ENCODE measurements at places on chromosomes 2 and 18. TPM values are rescaled to one million over a fixed set of nuclear protein-coding genes. Genes with fewer than 3 reads are reported as not detected.
A peak's percentile ranks its signal among the peaks of the same experiment; 100 is the strongest.

Gene IGFBP5
- total RNA-seq, result not detected

Gene SIX3
- not detected for total RNA-seq

Gene SGPP2
- total RNA-seq, result 12.1 TPM

Gene TMEM37
- not detected for total RNA-seq

Gene IL1RN
- 4.6 TPM for total RNA-seq

Gene ABCB11
- not detected for total RNA-seq

Gene EMILIN1
- 0.40 TPM for total RNA-seq

GRCh38 chr2:233163486-233164103 lies 87.9 kb upstream of the ATG16L1 start:
- no peak for DNase-seq

DNA sequence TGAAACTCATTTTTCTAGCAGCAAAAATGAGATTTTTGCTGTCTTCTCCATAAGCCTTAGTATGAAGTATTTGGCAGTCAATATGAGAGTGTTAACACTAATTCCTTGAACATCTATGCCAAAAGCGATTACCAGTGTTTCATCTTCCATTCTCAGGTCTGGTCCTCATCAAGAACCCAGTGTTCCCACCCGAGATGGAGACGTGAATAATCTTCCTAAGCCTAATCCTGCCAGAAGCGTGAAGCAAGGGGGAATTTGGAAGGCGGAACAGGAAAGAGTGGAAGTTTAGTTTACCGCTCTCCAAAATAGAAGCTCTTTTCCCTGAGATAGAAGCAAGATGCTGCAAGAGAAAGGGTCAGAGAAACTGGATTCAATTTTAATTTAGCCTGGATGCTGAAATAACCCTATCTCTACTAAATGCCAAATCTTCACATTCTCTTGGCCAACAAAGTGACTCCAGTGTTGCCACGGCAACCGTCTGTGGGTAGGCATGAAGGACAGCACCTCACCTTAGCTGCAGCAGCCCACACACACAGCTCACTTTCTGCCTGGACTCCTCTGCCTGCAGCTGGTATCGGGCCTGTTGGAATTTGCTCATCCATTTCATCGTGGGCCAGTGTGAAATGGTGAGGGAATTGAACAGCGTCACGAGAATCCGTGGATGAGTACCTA lies 711.1 kb downstream of the CBLN2 start:
- no peak for DNase-seq

DNA sequence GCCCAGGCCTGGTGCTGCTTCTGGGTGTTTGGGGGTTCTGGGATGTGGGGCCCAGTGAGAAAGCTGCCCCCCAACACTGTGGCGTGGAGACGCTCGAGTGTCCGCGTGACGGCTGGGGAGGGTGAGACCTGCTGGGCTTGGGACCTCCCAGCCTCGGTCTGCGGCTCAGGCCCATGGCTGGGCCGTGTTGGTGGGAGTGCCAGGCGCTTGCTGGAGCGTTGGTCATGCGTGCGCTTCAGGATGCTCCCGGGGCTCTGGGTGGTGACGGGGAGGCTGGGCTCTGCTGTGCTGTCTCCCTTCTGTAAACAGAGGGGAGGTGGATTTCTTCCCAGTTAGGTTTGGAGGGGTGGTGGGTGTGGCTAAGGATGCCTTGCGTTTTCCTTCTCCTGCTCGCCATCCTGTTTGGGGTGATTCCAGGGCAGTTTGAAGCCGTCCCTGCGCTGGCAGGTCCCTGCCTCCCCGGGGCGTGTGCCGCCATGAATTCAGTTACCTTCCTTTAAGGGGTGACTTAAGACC lies 606 bp downstream of the GAL3ST2 start:
- DNase-seq, result no peak

DNA sequence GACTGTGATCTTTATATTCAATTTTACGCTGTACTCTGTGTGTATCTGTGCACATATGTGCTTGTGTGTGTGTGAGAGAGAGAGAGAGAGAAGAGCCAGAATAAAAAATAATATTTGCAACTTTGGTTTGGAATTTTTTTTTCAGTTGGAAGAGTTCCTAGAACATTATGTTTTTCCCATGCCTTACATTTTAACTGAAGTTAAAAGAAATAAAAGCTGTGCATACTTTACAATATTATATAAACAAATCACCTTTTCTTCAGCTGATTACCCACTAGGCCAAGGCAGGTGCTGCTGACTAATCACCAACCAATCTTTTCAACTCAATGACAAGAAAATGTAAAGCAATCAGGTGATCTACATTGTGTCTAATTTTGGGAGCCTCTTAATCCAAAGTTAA lies 366.3 kb downstream of the NYAP2 start:
- DNase-seq, result no peak

DNA sequence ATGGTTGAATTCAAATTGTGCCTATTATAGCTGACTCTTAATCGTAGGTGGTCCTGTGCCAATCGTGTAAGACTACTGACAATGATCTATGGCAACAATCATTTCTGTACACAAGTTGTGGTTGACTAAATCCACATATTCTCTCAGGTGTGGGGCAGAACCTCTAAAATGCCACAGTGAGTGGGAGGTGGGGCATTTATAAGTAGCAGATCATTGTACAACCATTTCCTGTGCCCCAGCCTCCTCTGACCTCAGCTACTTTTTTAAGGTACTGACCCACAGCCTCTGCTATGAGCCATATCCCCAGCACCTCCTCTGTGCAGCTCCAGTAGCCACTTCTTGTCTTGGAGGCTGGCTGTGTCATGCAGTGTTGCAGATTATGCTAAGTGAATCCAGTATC lies 48.6 kb upstream of the RAPH1 start:
- peak; percentile 59 for DNase-seq

DNA sequence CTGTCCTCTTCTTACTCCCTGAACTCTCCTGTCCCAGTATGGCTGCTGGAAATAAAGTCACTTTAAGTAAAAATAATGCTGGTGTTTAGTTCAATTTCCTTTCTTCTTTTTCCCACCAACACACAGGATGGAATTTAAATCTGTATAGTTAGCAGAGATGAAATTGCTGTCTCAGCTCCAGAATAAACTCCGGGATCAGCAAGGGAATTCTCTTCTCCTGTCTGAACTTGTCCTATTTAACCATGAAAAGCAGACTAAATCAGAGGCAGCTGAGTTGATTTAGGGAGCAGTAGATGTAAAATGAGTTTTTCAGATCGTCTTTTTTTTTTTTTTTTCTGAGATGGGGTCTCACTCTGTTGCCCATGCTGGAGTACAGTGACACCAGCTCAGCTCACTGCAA lies 25.9 kb downstream of the TTLL4 start:
- no peak for DNase-seq

DNA sequence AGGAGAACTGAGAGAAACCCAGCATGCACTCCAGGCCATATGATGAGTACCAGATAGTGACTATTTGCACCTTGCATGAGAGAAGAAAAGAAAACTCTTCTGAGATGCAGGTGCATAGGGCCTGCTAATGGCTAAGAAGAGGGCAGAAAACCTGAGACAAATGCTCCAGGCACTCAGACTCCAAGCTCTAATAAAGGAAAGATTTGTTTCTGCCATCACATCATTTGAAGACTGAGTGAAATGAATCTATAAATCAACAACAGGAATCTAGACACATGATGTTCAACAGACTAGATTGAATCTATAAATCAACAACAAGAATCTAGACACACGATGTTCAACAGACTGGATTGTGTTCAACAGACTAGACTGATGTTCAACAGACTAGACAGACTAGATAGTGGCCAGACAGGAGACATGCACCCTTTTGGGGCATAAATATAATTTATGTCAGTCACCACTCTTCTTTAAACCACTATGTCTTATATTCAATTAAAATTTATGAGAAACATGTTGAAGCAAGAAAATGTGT lies 482.7 kb upstream of the UBE2E3 start:
- no peak for DNase-seq

GRCh38 chr18:74551936-74552555 lies 17.7 kb downstream of the CNDP1 start:
- DNase-seq, result peak; percentile 88

DNA sequence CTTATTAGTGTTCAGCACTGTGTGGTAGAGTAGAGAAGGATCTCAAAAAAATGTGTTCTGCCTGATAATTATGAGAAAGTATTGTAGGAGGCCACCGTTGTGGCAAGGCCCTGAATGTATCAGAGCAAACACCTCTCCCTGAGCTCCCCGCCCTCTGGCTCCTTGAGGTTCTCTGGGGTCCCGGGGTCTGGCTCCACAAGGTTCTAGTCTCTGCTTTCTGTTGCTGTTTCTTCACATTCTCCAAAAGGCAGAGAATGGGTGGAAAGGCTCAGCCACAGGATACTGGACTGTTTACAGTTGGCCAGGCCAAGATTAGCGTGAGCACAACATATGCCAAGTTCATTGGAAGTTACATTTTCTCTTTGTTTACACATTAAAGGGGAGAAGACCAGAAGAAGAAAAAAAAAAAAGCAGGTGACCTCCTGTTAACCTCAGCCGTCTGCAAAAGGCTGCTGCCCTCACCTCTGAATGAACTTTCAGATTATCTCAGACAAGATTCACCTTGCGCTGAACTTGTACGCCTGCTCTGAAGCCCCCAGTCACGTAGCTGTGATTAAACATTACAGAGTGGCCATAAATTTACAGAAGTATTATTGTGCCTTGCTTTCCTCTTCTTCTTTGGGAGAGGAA lies 56.6 kb upstream of the CYP26B1 start:
- no peak for DNase-seq

GRCh38 chr2:120852200-120852815 lies 116.6 kb downstream of the GLI2 start:
- DNase-seq, result no peak

DNA sequence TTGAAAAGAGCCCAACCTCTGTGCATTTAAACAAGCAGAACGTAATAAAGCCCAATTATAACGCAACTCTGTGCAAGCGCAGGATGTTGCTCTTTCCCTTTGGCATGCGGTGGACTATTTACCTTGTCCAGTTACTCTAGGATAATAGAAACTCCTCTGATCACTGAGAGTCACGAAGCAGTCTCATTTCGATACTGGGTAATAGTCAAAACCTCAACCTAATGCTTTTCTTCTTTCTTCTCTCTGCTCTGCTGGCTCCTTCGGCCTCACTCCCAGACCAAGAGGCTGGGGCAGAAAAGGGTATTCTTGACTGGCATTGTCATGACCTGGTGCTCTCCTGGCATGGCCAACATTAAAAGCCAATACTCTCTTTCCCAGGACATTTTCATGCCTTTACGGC lies 89.7 kb upstream of the GCFC2 start:
- DNase-seq, result no peak

DNA sequence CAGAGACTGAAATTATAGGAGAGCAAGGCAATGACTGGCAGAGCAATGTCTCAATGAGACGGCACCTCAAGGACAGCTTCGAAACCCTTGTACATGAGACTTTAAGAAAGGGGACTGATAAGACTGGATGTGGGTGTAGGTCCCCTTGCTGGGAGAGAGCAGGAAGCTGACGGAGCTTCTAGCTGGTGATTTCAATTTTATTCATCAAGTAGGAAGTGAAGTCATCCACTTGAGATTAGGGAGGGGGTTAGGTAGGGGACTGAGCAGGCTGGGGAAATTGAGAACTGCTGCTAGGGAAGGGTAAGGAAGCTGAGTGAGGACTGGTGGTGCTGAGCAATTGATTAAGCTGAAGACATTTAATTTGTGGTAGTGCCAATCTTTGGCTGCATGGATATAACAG lies 99.5 kb upstream of the ITGB6 start:
- DNase-seq, result peak; percentile 48

DNA sequence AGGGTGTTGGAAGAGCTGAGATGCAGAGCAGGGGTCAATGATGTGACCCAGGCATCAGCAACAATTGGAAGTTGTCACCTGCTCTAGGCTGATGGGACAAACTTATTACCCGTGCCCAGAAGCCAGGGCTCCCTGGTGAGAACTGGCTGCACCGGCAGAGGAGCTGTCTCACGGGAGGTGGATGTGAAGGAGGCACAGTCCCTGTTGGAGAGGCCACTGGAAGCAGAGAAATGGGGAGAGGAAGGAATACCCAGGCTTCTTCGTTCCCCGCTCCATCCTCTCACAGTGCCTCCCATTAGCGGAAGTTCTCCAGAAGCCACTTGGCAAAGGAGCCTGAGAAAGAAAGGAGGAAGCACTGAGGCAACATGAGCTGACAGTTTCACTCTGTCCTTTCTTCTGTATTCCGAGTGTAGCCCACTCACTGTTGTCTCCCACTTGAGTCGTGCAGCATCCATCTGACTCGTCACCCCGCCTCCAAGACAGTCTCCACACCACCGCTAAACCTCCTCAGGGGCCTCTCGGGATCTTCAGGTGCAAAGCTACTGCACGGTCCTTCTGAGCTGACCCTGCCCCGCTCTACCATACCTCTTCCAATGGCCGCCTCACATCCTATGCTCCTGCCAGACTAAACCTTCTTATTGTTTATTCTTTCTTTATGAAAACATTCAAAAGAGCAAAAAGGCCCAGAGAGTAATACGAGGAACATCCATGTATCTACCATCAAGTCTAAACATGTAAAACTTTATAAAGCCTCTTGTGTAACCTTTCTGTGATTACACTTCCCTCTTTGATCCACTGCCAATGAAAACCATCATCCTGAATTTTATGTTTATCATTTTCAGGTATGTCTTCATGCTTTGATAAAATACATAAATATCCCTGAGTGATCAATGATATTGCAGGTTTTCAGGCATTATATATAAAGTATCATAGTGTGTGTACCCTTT lies 19.1 kb upstream of the AFTPH start:
- no peak for DNase-seq
